Activated T-helper 1 cell treated with Interleukin-2 at 50 U/mL for 16 hours (primary cell): ENCODE measurements at places on chromosomes 4 and X.

GRCh38 chr4:15653864-15654592, 1.1 kb downstream of the FBXL5 start:
- DNase-seq = no peak

DNA sequence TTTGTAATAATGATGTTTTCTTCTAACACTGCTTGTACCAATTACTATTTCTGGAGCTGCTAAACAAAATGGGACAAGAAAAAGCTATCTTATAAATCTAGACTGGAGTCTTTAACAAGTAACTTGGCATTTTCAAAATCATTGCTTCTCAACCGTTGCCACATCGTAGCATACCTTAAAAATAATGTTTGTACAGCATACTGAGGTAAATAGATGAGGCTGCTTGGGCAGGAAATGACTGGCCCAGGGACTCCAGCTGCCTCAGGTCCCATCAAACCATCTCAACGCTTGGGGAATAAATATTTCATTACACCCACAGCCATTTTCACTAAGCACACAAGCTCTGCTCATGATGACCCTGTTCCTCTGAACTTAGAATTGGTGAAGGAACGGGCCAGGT, 115.1 kb downstream of the SPANXA1 start:
- DNase-seq = no peak

DNA sequence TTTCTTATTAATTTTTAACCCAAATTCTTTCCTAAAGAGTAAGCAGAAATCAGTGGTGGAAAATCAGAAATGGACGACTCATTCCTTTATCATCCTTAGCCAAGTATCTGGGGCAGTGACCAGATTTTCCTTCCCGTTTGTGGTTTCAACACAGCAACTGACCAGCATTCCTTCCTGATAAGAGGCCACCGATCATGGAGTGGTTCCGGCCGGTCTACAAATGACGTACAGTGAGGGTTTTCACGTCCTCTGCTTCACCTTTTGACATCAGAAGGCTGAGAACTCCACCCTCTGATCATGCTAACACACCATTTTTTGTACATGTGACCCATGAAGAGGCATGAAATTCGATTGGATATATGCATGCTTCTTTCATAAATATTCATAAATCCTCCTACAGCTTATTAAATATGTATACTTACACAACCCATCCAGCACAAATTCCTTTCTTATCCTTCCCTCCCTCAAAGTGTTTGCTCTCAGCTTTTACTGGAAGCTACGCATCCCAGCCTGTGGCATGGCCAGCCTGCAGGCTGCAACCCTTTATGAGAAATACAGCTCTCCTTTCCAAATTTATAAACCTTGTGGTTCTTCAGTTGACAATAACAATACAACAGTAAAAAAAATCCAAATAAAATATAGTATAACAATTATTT, 173.0 kb upstream of the CASK start:
- DNase-seq = no peak

DNA sequence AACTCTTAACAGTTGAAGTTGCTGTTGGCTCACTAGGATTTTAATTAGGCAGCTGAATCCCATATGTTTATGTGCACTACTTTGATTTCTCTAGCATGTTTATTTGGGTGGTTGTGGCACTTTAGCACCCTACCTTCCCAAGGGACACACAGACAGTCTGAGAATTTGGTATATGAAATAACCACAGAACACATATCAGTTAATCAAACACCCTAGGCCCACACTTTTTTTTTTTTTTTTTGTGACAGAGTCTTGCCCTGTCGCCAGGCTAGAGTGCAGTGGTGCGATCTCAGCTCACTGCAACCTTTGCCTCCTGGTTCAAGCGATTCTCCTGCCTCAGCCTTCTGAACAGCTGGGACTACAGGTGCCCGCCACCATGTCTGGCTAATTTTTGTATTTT, 130.5 kb downstream of the DCK start:
- DNase-seq = no peak

DNA sequence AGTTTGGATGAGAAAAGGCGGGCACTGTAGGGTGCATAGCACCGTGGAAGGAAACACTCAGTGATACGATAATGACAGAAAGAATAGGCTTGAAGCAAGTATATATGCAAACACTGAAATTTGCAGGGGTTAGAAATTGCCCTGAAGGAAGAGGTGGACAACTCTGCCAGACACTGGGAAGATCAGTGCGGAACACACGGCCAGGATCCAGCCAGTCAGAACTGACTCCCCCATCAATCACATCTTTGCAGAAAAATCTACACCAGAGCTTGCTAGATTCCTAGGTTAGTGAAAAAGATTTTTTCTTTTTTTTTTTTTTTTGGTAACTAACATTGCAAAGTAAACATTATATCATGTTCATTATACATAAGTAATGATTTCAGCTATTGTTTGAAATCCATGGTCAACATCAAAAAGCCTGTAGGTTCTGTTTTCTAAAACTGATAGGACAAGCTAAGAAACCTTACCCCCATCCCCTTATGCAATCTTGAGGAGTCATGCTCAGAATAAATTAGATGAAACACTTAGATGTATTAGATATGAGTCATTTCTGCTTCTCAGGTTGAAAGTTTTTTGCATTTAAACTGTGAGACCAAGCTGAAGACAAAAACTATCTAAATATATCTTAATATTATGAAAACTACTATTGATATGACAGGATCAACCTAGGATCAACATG, 38.9 kb downstream of the TRIML1 start:
- no peak for DNase-seq

- DNase-seq = no peak
Observed at GRCh38 chr4:150211016-150211415, 132.8 kb downstream of the DCLK2 start.

GRCh38 chr4:10457255-10457801, at the start of gene ZNF518B:
Gene ZNF518B, minus strand, starts transcription at chr4:10457426. Its CDS starts 11,098 bp downstream, at chr4:10446328.
- peak; percentile 68 for DNase-seq

DNA sequence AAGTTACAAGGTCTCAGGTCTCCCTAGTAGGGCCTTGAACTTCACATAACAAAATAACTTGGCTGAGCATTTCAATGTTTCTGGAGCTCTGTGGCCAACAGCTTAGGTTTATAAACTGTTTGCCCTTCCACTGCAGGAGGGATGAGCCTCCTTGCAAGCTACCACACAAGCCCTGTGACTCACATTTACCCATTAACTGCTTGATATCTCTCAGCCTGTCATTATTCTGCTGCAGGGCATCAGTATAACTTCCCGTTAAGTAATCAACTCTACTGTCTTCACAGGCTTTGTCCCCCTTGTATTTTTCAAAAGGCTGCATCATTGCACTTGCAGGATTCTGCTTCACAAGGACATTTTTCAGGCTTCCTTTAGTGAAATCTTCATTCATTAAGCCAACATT, 151.7 kb upstream of the CXCL13 start:
- no peak for DNase-seq

DNA sequence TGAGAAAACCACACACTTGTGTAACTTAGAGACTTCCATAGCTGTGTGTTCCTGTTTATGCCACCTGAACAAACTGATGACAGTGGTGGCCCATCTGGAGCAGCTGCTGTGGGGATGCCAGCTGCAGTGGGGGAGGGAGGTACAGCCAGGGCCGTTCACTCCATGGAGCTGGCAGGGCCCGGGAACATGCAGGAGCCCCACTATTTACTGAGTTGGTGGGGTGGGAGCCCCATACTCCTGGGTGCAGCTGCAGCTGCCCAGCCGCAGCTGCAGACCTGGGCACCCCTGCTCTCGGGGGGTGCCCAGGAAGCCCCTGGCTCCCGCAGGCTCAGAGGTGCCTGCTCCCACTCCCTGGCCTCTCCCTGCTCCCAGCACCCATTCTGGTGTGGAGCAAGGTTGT, 398.6 kb upstream of the RASGEF1B start:
- no peak for DNase-seq

DNA sequence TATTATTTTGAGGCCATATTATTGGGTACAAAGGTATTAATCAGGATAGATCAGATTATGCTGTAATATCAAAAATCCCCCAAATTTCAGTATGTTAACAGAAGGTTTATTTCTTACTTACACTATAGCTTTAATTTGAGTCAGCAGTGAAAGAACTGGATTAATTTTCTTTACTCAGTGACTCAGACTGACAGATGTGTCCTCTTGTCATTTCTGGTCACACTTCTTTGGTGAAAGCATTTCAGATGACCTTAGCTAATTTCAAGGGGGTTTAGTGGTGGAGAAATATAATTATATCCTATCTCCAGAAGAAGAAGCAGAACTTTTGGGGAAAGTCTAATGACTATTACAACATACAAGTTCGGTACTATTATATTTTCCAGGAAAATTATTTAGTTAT, 12.4 kb downstream of the DDIT4L start:
- no peak for DNase-seq

- DNase-seq = no peak
Observed at GRCh38 chr4:8534129-8534528, 46.1 kb upstream of the GPR78 start.

- DNase-seq = no peak
Observed at GRCh38 chr4:5887011-5887360, 5.9 kb downstream of the CRMP1 start.

GRCh38 chrX:9393571-9393970, 71.3 kb upstream of the TBL1X start:
- DNase-seq = no peak

DNA sequence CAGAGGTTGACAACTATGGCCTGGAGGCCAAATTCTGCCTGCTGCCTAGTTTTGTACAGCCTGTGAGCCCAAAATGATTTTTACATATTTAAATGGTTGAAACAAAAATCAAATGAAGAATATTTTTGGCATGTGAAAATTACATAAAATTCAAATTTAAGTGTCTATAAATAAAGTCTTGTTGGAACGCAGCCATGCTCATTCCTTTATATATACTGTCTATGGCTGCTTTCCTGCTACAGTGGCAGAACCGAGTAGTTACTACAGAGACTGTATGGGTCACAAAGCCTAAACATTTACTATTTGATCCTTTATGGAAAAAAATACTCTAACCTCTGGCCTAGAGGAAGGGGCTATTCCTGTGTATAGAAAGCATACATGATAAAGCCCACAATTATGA, 290.4 kb downstream of the GLUD2 start:
- no peak for DNase-seq

- no peak for DNase-seq
Observed at GRCh38 chr4:164318350-164318749, 435.6 kb upstream of the SMIM31 start.

- DNase-seq = no peak
Observed at GRCh38 chrX:110786486-110786885, 9.1 kb downstream of the CHRDL1 start.

- DNase-seq = no peak
Observed at GRCh38 chr4:72286910-72287309, 255.1 kb downstream of the NPFFR2 start.

- DNase-seq = no peak
Observed at GRCh38 chr4:177607111-177607573, 164.9 kb upstream of the AGA start.

- no peak for DNase-seq
Observed at GRCh38 chr4:123315617-123316016, 81.0 kb upstream of the SPRY1 start.

GRCh38 chrX:149185087-149185486, 320.0 kb downstream of the IDS start:
- no peak for DNase-seq

- DNase-seq = no peak
Observed at GRCh38 chr4:130025701-130026100, 929.7 kb downstream of the C4orf33 start.

GRCh38 chrX:27583976-27584375, 6.2 kb upstream of the DCAF8L2 start:
- DNase-seq = no peak

GRCh38 chrX:15675490-15675921, 10.9 kb upstream of the CLTRN start:
- peak; percentile 73 for DNase-seq

- no peak for DNase-seq
Observed at GRCh38 chr4:23083391-23083790, 390.7 kb downstream of the GBA3 start.

- DNase-seq = no peak
Observed at GRCh38 chr4:91958596-91958995, 345.2 kb upstream of the GRID2 start.

DNA sequence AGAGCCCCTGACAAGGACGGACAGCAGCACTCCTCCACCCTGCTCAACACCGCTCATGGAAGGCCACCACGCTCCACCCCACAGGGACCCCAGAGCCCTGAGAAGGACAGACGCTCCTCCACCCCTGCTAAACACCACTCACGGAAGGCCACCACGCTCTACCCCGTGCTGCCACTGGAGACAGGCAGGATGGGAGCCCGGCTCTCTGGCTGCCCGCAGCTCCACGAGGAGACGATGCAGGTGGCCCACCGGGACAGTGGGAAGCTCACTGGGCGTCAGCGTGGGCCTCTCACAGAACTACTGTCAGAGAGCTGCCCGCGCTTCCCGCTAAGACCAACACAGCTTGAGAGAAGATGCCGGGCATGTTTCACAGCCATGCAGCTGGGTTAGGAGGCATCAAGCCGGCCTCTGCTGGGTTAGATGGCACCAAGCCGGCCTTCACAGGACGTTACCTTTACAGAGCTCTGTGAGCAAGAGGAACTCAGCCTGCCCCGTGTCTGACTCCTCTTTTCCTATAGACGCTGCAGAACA, 20.8 kb downstream of the GAK start:
- DNase-seq = no peak

- DNase-seq = no peak
Observed at GRCh38 chr4:78190068-78190467, 132.9 kb downstream of the FRAS1 start.

GRCh38 chr4:36137336-36137735, 107.0 kb downstream of the ARAP2 start:
- DNase-seq = no peak

DNA sequence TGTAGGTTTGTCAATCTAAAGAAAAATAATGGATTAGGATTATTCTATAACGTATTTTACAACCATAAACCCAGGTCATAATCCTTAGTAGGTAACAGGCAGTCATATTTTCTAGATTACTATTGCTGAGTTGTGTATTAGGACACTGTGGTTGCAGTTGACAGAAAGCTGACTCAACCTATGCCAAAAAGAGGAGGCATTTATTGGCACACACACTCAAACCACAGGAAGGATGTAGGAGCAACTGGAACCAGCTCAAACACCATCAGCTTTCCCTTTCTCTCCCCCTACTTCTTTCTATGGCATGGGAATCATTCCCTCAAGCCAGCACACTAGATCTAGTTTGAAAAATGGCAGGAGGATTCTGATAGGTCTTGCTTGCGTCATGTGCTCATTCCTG, 136.4 kb upstream of the FAM9C start:
- no peak for DNase-seq

- DNase-seq = no peak
Observed at GRCh38 chr4:147769386-147769785, 37.5 kb downstream of the ARHGAP10 start.
